HFF-Myc (cell line): ENCODE measurements at places on chromosomes 5 and 9.

- DNase-seq = no peak
Observed at GRCh38 chr5:66701244-66701643, 105.1 kb downstream of the MAST4 start.

- DNase-seq = no peak
Observed at GRCh38 chr9:95611354-95611753, 94.6 kb upstream of the PTCH1 start.

- no peak for DNase-seq
Observed at GRCh38 chr9:129774791-129775447, 22.1 kb upstream of the PTGES start.

DNA sequence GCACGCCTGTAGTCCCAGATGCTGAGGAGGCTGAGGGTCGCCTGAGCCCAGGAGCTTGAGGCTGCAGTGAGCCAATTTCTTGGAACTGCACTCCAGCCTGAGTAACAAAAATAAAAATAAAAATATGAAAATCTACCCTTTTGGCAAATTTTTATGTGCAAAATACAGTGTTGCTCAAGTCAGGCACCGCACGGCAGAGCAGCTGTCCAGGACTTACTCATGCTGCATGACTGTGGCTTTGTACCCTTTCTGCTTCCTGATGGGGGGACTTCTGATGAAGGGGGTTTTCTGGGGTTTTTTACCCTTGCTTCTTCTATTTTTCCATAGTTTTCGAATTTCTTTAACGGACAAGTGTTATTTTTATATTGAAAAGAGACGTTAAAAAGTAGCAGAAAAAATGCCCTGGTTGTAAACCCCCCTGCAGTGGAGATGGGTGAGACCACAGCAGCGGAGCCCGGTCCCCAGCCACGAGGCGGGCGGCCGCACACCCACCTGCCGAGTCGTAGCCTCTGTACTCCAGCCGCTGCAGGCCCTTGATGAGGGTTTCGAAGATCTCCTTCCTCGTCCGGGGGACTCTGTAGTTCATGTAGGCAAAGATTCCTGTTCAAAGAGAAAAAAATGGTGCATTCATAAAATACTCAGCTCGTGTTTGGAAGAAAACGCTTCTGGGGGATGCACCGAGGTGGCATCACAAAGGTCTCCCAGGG, 15.0 kb downstream of the GFPT2 start:
- DNase-seq = no peak

- DNase-seq = no peak
Observed at GRCh38 chr5:10729320-10730042, 31.6 kb downstream of the DAP start.

DNA sequence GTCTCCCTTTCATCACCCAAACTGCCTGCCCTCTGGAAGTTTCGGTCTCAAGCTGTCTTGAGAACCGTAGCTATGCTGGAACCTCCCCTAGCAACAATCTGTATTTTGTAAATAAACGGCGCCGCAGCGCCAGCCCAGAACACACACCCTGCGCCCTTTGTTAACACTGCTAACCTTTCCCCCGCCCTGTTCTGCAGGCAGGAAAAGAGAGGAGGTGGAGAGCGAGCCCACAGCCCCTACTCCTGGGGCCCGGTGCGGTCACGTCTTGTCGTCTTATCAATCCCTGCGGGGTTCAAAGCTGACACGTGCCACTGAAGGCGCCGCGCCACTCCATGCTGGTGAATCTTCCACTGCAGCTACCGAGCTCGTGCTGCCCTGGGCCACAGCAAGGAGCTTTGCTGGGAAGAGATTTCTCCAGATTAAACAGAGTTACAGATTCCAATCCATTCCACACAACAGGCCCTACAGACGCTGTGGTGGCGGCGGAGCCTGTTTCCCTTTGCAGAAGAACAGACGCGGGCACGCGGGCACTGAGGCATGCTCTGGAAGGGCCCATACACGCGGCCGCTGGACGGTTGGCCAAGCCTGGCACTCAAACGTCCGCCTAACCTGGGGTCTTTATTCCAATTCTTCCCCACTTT, 25.3 kb downstream of the ZDHHC11B start:
- no peak for DNase-seq

- no peak for DNase-seq
Observed at GRCh38 chr5:79357398-79357797, 121.5 kb downstream of the JMY start.

GRCh38 chr5:156354571-156354970, 27.6 kb downstream of the SGCD start:
- DNase-seq = no peak

GRCh38 chr5:153168241-153168640, 322.2 kb upstream of the GRIA1 start:
- DNase-seq = no peak

DNA sequence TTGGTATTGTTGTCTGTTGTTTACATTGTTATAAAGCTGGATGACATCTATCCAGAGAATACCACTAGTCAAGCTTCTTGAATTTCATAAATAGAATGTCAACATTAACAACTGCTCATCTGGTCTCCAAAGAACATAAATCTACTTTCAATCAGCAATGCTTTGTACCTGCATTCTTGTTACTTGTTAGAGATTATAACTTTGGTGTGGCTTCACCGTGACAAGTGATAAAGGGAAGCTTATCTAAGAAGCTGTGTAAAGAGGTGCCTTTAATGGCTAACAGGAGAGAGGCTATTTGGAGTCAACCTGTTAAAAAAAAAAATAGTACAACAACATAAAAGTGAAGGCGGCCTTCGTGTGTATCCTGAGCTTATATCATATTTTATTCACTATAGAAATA, 41.8 kb downstream of the MUSK start:
- DNase-seq = no peak

GRCh38 chr5:125575891-125576505, 829.6 kb upstream of the ZNF608 start:
- no peak for DNase-seq
